Activated naive CD8-positive, alpha-beta T cell treated with anti-CD3 and anti-CD28 coated beads, Interleukin-2, amount 10 ng/mL, durations not matched to agents 7 days and 5 days (primary cell): ENCODE measurements at places on chromosomes 5 and 9.
A peak's percentile ranks its signal among the peaks of the same experiment; 100 is the strongest.

- no peak overlapping the region for H3K27ac ChIP-seq
- no peaks in the 10 kb centered on the region for H3K27me3 ChIP-seq
- no peak for DNase-seq
These were observed 105.1 kb downstream of the FBN2 start for GRCh38 chr5:128432913-128433440.

DNA sequence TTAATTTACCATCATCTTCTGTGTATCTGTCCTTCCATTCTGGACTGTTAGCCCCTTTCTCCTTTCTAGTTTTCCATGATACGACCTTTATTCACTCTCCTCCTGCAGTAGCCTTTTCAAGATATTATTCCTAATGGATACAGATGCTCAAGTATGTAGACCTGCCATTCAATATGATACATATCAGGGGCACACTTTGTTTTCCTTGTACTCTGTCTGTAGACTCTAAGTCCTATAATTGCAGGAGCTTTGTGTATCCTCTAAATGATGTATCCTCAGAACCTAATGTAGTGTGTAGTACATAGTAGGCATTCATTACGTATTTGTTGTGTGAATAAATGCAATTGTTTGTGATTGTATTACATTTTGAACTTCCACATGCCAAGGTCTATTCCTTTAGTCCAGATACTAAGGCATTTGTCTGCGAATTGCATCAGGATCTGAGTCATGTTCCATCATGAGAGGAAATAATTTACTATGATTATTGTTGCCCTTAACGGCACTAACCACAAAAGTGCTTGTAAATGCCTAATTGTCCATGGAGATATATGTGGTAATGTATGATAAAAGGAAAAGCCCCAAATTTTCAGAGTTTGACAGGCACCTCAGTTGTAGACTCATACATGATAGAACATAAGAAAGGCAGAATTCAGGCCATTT, 57.1 kb upstream of the IZUMO3 start:
- DNase-seq = no peak
- no peaks in the 10 kb centered on the region for H3K36me3 ChIP-seq
- no peak overlapping the region for H3K27ac ChIP-seq
- no peak overlapping the region for H3K4me3 ChIP-seq
- no peaks in the 10 kb centered on the region for H3K27me3 ChIP-seq
- no peaks in the 10 kb centered on the region for H3K4me1 ChIP-seq

DNA sequence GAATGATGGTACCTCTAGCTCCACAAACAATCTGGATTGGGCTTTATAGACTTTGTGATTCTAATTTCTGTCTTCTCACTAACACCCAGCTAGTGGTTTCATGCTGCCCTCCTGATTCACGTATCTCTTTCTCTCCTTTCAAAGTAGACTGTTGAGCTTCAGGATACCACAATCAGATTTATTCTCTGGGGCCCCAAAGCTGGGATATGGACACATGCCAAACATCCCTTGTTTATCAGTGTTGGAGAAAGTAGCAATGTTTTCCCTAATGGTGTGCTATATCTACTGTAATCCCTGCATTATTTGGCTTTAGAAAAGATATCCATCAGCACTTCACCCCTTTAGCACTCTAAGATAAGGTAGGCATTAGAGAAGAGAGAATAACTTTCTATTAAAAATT, 361.0 kb downstream of the FGF10 start:
- H3K27ac ChIP-seq = no peak overlapping the region
- DNase-seq = no peak
- H3K36me3 ChIP-seq = no peaks in the 10 kb centered on the region
- H3K27me3 ChIP-seq = no peaks in the 10 kb centered on the region
- no peaks in the 10 kb centered on the region for H3K4me1 ChIP-seq

GRCh38 chr5:154191467-154192261, 1.1 kb downstream of the GALNT10 start:
- H3K4me3 ChIP-seq = peak overlapping the region; percentile 92
- peaks cover 6% of the 10 kb centered on the region for H3K27me3 ChIP-seq
- H3K27ac ChIP-seq = peak overlapping the region; percentile 86
- peaks cover 34% of the 10 kb centered on the region for H3K4me1 ChIP-seq
- H3K36me3 ChIP-seq = peaks cover 17% of the 10 kb centered on the region

DNA sequence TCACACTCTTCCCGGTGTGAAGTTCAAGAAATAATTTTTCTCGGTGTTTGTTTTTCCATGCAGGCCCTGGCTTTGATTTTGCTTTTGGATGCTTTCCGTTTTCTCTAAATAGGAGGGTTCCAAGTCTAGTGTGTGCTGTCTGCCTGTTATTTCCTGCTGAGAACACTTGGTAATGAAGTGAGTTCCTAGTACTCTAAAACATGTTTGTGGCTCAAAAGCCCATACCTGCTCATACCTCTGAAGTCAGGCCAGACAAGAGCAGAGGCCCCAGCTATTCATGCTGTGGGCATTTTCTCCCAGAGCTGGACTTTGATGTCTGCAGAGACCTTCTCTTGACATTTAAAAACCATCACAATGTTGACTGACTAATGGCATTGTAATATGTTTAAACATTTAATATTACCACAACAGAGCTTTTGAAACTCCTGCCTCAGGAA, 211.2 kb downstream of the GOLPH3 start:
- no peak for DNase-seq
- H3K4me1 ChIP-seq = no peaks in the 10 kb centered on the region
- H3K27ac ChIP-seq = no peak overlapping the region
- no peak overlapping the region for H3K4me3 ChIP-seq
- H3K36me3 ChIP-seq = no peaks in the 10 kb centered on the region

DNA sequence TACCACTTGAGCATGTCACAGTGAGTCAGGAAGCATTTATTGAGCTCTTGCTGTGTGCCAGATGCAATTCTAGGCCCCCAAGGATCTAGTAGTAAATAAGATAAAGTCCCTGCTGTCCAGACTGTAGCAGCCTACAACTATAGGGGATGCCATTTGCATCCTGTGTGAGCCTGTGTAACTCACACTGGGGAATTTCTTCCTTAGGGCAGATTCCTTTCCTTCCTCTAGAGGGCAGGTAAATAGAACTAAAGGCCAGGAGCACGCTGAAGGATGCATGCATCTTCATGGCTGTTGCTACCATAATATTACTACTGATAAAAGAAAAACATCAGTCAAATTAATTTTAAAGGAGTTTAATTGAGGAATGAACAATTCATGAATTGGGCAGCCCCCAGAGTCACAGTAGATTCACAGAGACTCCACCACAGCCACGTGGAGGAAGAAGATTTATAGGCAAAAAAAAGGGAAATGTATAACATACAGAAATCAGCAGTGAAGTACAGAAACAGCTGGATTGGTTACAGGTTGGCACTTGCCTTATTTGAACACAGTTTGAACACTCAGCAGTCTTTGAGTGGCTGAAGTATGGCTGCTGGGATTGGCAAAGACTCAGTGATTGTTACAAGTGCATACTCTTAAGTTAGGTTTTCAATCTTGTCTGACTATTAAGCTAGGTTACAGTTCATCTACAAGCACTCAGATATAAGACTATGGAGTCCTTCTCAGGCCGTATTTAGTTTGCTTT, 98.9 kb downstream of the ACTL7B start:
- no peak overlapping the region for H3K27ac ChIP-seq
- H3K27me3 ChIP-seq = no peaks in the 10 kb centered on the region
- H3K36me3 ChIP-seq = no peaks in the 10 kb centered on the region
- DNase-seq = no peak

DNA sequence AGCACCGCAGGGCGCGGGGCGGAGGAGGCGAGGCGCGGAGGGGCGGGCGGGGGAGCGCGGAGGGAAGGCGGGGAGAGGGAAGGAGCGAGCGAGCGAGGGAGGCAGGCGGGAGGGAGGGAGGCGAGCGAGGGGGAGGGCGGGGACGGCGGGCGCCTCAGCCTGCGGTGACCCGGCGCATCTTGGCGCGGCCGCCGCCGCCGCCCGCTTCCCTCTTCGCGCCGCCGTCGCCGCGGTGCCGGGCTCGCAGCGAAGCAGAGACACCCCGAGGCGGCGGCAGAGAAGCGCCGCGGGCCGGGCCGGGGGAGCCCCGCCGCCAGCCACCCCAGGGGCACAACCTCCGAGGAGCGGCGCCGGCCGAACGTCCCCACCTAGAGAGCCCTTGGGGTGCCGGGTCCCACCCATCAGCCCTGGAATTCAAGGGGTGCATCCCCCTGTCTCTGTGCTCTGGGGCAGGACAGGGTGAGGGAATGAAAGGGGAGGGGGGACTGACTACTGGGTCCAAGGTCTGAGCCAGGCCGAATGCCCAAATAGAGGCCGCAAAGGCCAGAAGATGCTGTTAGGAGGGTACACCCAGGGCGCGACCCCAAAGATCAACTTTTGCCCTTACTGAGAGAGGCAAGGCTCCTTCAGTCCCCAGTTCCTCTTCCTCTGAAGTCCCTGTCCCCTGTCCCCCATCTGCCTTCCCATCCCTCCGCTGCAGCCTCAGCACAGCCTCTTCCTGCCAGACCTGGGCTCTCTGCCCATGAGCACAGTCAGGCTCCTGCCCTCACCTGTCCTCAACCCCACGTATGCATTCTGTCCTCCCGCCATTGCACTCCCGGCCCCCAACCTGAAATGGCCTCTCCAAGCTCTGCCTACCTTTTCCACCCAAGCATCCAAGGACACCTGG, at the start of gene ADAMTS2:
TSS of gene ADAMTS2 (minus strand) at position 29 of the 889 bp plus-strand sequence. CDS start 133 bp downstream, outside the sequence.
- DNase-seq = peak; percentile 39
- H3K27me3 ChIP-seq = peaks cover 51% of the 10 kb centered on the region
- H3K4me1 ChIP-seq = peaks cover 2% of the 10 kb centered on the region
- peak within 1 kb of the TSS; percentile 44 for H3K4me3 ChIP-seq
- no peak within 1 kb of the TSS for H3K27ac ChIP-seq

- no peak overlapping the region for H3K27ac ChIP-seq
- peaks cover 7% of the 10 kb centered on the region for H3K4me1 ChIP-seq
- peaks cover 5% of the 10 kb centered on the region for H3K36me3 ChIP-seq
- H3K27me3 ChIP-seq = no peaks in the 10 kb centered on the region
- H3K4me3 ChIP-seq = no peak overlapping the region
- no peak for DNase-seq
These were observed 9.4 kb downstream of the CCDC180 start for GRCh38 chr9:97316904-97317303.

DNA sequence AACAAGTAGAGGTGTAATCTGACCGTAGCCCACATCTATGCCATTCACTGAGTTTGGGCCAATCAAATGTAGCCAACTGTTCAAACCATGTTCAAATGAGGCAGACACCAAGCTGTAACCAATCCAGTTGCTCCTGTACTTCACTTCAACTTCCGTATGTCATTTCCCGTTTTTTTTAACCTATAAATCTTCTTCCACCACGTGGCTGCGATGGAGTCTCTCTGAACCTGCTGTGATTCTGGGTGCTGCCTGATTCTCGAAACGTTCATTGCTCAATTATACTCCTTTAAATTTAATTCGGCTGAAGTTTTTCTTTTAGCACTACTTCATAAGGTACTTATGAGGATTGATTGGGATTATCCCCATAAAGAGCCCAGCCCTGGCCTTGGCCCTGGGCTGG, 179.7 kb downstream of the PIK3R1 start:
- H3K36me3 ChIP-seq = peaks cover 18% of the 10 kb centered on the region
- H3K27ac ChIP-seq = no peak overlapping the region
- H3K4me3 ChIP-seq = no peak overlapping the region
- H3K27me3 ChIP-seq = no peaks in the 10 kb centered on the region

DNA sequence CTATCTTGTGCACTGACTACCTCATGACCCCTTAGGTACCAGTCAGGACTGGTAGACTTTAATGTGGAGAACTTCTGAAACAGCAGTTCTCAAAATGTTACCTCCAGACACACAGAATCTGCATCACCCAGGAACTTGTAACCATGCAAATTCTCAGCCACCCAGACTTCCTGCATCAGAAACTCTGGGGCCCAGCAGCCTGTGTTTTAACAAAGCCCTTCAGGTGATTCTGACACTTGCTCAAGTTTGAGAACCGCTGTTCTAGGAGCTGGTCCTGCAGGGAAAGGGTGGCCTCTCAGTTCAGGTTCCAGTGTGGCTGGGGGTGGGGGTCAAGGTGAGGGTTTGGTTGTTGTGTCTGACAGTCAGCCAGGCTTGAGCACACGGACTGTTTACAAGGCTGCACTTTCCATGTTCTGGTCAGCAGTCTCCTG, 28.4 kb downstream of the ZFP62 start:
- no peaks in the 10 kb centered on the region for H3K27me3 ChIP-seq
- peaks cover 43% of the 10 kb centered on the region for H3K36me3 ChIP-seq
- H3K4me1 ChIP-seq = peaks cover 30% of the 10 kb centered on the region
- peak overlapping the region; percentile 97 for H3K27ac ChIP-seq

DNA sequence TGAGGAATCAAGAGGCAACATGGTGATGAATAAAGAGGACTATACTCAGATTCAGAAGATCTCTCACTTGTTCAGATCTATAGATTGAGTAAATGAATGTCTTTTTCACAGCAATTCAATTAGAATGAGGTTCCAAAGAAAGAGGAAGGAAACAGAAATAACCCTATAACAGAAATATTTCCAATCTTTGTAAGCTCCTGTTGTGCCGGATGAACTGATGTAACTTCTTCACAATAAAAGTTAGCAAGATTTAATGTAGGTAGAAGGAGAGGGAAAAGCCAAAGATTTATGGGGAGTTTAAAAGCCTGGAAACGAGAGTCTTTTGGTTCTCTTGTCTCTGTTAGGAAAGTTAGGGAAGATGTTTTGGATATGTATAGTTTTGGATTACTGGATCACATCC, 92.1 kb downstream of the PBX3 start:
- H3K27me3 ChIP-seq = no peaks in the 10 kb centered on the region
- H3K36me3 ChIP-seq = peaks cover 3% of the 10 kb centered on the region
- H3K4me1 ChIP-seq = peaks cover 4% of the 10 kb centered on the region
- DNase-seq = no peak

- no peak overlapping the region for H3K27ac ChIP-seq
- no peak overlapping the region for H3K4me3 ChIP-seq
- peaks cover 4% of the 10 kb centered on the region for H3K4me1 ChIP-seq
- H3K27me3 ChIP-seq = peaks cover 25% of the 10 kb centered on the region
- no peak for DNase-seq
These were observed 17.9 kb upstream of the ZSWIM6 start for GRCh38 chr5:61313960-61314681.

GRCh38 chr5:109291090-109291489, 118.7 kb downstream of the PJA2 start:
- H3K36me3 ChIP-seq = peaks cover 1% of the 10 kb centered on the region
- H3K4me3 ChIP-seq = no peak overlapping the region
- no peaks in the 10 kb centered on the region for H3K4me1 ChIP-seq
- DNase-seq = no peak

DNA sequence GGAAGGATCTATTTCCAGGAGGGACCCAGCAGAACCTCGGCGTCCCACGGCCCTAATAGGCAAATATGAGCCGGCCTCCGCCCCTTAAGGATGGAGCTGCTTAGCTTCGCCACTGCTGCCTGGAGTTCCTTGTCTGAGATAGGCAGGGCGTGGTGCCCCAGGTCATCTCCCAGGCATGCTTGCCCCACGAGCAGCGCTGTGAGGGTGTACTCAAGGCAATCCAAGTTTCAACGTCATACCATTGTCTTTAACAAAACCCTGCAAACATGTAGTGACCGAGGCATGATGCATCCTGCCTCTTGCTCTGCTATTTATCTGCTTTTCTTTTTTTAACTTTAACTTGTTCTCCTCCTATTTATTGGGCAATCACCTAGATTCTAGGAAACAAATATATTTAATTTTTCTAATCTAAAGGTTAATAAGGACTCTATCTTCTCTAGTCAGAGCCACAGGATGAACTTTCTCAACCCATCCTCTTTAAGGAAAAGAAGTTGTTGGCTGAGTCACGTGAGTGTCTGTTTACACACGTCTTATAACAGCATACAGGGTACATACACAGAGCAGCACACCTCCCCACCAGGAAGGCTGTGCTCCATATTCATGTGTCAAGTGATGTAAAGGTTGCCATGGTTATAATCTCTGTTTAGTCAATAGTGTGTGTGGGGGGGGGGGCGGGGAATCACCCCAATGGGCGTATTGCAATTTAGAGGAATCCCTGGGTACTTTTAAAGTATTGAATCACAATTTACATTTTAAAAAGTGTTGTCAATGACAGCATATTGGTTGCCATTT, 27.3 kb upstream of the ZSWIM6 start:
- DNase-seq = no peak
- H3K4me1 ChIP-seq = peaks cover 17% of the 10 kb centered on the region
- no peak overlapping the region for H3K27ac ChIP-seq
